Caki2 (cell line): ENCODE measurements at places on chromosomes 7 and 10. TPM values are rescaled to one million over a fixed set of nuclear protein-coding genes. Genes with fewer than 3 reads are reported as not detected.

The PNPLA8 gene
- total RNA-seq = 5.2 and 7.6 TPM in 2 replicates

The WEE2 gene
- total RNA-seq = not detected in 2 replicates

The MINPP1 gene
- 34.9 and 35.9 TPM in 2 replicates for total RNA-seq

The ATP6V0A4 gene
- 1.4 TPM in 1 of 2 replicates, not detected in the other for total RNA-seq

The LRWD1 gene
- total RNA-seq = 35.4 and 47.4 TPM in 2 replicates
